ENCODE measurements at places on chromosomes 1 and 21.

DNA sequence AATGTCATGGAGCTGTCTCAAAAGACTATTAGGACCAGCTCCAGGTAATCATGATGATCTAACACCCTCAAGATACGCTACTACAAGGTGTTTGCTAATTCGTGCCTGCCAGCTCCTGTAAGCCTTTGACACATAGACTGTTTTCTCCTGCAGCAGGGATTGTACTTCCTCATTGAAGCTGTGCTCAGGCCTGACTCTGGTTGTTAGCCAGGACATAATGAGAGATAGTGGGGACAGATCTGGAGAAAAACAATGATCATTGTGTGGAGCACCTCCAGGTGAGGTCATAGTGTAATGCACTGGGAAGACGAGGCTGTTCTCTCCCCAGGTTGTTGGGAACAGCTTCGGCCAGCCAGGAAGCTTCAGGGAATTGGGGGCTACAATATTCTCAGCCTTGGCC is 94.6 kb downstream of the SETD4 start:
- no peak for DNase-seq

DNA sequence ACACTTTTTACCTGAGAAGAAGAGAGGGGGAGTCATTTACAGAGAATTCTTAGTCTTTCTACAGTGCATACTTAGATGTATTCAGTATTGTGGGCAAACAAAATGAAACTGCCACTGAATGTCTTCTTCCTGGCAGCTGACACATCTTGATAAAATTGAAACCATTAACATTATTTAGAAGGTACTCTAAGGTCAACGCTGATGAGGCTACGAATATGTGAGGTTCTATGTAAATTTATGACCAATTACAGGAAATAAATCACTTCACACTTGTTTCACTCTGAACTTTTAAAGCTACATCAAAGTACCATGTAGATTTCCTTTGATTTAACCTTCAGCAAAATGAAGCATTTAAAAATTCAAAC is 51.3 kb upstream of the GFI1 start:
- no peak for DNase-seq

DNA sequence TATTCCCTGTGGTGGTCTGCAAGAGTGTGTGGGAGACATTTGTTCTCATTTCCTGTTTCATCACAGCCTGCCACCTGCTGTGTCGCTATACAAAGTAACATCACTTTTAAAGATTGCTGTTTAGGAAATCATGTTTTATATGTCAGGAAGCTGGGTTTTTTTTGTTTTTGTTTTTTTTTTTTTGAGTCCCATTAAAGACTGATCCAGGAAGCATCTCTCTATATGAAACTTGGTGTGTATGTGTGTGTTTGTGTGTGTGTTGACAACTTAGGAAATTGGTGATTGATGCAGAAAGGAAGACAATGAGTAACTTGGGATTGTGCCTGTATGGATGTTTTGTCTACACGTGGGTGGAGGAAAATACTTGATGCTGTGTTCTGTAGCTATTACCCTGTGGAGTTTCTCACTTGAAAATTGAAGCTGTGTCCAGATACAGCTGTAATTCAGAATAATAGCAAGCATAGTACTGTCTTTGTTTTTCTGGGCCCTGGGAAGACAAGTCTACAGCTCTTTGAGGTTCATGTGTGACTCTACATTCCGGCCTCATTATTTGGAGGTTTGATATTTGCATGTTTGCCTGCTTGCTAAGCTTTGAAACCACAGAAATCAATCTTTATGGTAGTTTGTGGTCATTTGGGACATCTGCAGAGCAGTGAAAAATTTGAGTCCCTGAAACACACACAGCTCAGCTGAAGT is 47.9 kb downstream of the LAMC1 start:
- peak; percentile 75 for DNase-seq

DNA sequence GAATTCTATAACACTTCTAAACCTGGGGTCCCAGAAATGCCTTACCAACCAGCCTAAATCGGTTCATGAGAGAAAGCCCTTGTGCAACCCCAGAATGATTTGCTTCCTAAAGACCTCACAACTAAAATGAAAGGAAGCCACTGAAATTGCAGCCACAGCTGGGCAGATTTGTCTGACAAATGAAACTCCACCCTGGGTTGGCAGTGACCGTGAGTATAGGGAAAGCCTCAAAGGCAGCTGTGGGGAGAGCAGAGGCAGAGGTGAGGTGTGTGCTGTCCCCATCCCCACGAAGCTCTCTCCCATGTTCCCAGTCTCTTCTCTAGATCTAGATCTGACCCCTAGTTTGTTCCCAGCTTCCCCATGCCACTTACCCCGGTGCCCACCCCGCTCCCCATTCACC is 23.1 kb downstream of the RHBDL2 start:
- DNase-seq, result no peak

DNA sequence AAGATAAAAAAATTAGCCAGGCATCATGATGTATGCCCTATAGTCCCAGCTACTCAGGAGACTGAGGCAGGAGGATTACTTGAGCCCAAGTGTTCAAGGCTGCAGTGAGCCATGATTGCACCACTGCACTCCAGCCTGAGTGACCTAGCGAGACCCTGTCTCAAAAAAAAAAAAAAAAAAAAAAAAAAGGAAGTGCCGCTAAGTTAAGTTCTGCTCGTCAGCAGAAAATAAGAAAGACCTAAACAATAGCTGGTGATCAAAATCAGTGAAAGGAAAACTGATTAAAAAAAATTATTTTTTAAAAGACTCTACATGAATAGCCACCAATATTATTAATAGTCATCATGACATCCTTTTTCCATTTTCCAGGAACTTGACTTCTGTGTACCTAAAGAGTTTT is 44.2 kb upstream of the MTR start:
- DNase-seq, result no peak

DNA sequence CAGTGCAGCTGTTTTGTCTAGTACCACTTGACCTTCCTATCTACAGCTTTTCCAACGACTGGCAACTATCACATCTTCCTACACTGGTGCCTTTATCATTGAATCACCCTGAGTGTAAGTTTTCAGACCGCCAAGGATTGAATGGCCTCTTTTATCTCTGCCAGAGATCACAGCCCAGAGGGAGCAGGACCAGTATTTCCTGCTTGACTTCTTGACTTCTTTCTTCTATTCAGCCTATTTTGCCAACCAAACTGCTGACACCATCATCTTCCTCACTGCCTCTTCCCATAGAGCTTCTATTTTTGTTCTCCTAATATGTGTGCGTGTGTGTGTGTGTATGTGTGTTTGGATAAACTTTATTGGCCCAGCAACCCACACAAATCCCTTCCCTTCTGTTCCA is 53.8 kb downstream of the SERBP1 start:
- no peak for DNase-seq

- peak; percentile 71 for DNase-seq
Measured at GRCh38 chr21:26834181-26834905, 10.9 kb downstream of the ADAMTS1 start.

- peak; percentile 53 for DNase-seq
Measured at GRCh38 chr1:205983925-205984725, 19.1 kb downstream of the RAB7B start.

DNA sequence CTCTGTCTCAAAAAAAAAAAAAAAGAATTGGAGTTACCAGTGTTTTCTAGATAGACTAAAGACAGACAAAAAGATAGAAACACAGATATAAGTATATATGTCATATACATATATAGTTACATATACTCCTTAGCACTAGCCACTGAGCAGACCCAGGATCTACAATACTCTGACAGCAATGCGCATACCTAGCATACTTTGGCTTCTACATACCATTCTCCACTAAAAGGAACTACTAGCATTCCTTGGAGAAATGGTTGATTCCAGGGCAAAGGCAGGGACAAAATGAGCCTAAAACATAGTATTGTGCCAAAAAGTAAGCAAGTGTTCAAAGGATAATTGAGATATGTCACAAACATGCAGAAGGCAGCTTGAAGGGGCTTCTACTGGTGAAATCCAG is 22.7 kb downstream of the SYNJ1 start:
- DNase-seq, result no peak

DNA sequence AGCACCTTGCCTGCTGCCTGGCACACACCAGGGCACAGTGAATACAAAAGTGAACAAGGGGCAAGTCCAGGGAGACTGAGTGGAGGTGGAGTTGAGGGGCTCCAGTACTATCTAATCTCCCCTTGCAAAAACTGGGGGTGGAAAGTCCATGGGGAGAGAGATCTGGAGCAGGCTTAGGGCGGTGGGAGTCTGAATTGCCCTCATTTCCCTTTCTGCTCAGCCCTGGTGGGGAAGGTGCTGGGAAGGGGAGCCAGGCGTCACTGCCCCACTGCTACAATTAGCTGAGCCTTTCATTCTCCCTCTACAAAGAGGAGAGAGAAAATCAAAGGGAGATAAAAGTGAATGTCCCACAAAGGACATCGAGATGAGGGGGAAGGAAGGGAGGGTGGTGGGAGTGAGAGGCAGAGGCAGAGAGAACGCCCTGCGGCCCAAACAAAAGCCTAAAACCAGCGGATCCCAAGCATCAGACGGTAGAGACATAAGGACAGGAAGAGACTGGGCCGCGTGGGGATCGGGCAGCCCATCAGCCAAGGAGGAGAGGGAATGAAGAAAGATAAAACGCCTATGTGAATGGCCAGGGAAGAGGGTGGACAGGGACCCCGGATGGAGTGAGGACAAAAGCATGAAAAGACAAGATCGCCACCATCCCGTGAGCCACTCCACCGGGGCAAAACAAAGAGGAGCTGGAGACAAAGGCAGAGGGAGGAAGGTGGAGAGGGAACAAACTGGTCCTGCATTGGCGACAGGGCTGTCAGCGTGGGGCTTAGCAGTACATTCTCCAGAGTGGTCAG is 46.8 kb upstream of the SOX13 start:
- DNase-seq, result no peak

DNA sequence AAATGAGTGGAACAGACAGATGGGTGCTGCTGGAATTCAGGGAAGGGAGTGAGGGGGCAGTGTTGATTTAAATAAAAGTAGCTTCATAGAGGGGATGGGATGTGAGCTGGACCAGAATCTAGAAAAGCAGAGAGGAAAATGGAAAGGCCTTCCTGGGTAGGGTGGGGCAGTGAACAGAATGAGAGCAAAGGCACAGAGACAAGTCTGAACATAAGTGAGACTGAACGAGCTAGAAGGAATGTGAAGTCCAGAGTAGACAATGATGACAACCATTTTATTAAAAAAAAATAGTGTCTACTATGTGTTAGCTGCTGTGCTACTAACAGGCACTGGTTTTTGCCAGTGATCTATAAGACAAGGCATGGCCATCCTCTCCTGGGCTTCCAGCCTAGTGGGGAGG is 36.0 kb downstream of the ELK4 start:
- no peak for DNase-seq

DNA sequence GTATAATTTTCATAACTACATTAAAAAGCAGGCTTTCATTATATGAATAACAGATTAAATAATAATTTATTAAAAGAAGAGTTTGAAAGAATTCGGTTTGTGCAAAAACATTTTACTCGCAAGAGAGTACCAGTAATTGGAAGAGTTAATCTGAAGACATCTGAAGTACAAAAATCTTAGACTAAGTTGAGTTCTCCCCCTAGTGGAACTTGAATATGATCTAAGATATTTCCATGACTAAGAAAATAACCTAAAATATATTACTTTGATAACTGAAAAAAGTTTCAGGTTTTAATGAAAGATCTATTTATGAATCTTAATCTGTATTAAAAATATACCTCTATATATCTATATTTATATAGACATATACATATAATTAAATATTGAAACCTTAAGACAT is 112.5 kb upstream of the GFI1 start:
- DNase-seq, result peak; percentile 46

GRCh38 chr1:185680453-185680852 is 53.7 kb upstream of the HMCN1 start:
- no peak for DNase-seq

DNA sequence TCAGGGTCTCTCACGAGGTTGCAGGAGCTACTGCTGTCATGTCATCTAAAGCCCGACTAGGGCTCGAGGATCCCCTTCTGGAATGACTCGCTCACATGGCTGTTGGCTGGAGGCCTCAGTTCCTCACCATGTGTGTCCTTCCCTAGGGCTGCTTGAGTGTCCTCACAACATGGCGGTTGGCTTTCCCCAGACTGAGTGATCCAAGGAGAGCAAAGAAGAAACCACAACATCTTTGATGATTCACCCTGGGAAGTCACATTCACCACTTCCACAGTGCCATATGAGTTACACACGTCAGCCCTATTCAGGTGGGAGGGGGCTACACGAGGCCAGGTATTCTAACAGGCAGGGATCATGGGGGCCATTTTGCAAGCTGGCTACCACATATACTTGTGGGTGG is 64.9 kb downstream of the FHAD1 start:
- no peak for DNase-seq

DNA sequence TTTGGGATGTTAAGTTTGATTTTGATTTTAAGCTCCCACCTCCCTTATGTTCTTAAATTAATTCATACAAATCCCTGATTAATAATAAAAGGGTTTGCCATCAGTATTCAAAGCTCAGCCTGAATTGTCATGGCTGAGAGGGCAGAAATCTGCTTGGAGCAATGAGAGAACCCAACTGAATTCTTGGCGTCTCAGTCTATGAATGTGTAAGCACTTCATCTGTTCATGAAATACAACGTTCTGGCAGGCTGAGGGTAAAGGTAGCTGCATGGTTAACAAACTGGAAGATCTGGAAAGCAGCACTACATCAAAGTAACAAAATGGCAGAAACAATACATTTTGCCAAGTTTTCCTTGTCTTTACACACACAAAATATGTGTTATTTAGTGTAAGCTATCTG is 95.3 kb downstream of the ACBD6 start:
- no peak for DNase-seq

DNA sequence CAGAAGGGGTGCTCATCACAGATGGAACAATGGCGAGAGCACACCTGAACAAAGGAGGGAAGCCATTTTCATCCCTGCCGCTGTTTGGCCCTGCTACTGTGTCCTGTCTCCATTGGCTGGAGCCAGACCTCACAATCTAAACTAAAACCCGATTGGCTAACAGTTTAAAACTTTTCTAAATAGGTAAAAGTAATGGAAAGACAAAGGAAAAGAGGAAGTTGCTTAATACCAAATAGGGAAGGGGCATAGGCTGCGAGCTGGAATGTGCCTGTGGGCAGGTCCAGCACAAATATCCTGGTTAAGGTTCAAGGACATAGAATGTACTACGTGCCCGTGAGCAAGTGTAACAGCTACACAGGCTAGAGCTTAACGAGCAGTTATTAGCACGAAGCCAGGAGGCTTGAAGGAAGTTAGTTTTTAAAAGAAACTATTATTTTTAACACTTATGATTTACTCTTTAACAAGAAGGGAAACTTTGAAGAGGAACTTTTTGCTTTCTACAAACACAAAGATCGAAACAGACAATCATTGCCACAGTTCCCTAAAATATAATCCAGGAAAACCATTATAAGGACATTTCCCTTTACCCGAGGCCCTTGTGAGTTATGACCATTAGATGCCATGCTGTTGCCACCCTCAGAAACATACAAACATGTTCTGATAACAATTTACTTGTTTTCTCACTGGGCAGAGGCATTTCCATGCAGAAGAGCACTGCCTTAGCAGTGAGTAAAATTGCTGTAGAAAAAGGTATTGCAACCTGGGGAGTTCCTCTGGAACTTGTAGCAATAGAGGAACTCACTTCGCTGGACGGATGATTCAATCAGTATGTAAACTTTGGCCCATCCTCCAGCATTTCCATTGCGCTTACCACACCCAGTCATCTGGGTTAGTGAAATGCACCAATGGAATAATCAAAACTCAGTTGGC is 4.8 kb upstream of the PTTG1IP start:
- DNase-seq, result no peak

GRCh38 chr1:203137324-203137723 is 9.8 kb downstream of the ADORA1 start:
- no peak for DNase-seq

Data from fibroblast of villous mesenchyme (primary cell).